ENCODE measurements at places on chromosomes 3 and 15.

DNA sequence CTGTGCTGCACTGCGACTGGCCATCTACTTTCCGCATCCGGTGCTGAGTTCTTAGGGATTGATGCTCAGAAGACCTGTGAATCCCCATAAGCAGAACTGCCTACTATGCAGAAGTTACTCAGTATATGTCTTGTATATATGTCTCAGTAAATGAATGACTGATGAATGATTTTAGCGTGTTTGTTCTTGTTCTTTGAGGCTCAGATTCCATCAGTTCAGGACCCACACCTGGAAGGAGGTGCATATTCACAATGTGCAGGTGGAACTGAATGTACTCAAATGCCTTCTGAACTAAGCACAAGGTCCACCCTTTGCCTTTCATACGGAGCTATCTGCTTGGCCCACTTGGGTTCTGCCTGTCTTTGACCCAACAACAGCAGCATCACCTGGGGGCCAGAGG is 19.8 kb downstream of the TNFAIP8L3 start:
- DNase-seq: no peak

GRCh38 chr3:95775486-95776094 is 1038.8 kb upstream of the EPHA6 start:
- DNase-seq: no peak

DNA sequence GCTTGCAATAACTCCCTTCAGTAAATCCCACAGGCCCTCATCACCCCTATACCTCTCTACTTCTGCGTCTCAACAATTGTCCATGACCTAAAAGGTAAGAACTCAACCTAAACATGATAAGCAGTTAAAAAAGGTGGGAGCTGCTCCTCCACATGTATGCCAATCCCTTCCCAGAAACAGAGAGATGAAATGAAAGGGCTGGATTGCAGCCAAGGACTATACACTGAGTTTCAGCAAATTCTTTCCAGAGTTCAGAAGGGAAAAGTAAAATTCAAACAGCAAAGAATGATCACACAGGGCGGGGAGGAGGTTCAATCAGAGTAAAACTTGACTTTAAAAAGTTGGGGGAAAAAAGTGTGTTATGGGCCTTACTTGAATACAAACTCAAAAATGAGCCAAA is 27.5 kb downstream of the PLOD2 start:
- no peak for DNase-seq

- no peak for DNase-seq
These were observed 258.4 kb downstream of the CHL1 start for GRCh38 chr3:454986-455385.

- no peak for DNase-seq
These were observed 244.6 kb downstream of the STXBP5L start for GRCh38 chr3:121152573-121152972.

DNA sequence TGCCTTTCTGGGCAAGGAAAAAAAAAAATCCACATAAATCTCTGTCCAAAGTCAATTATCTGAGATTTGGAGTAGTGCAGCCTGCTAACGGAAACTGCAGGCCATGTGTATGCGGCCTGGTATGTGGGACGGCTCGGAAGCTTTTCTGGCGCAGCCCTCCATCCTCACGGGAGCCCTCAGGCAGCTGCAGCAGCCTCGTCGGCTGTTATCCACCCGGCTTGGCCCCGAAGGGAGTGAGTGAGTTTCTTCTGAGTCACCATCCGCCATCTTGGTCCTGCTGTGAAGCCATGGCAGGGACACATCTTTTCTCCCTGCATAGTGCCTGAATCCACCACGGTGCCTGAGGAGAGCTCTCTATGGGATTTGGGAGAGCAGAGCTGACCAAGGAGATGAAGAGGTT is 62.8 kb downstream of the POLR2M start:
- DNase-seq: peak; percentile 22

DNA sequence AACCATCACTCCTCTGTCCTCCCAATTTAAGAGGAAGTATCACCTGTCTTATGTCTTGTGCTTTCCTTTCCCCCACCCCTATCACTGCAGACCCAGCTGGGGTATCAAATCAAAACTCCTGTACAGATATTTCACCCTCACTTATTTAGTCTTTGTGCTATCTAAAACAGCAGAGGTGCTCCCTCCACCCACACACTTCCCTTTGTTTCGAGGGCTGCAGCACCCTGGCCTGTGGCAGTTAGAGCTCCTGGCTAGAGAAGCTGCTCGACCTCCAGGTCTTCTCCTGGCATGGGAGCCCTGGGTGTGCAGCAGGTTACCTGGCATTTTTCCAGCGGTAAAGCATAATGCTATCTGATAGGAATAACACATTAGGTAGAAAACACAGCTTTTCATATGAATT is 181.4 kb upstream of the BCL6 start:
- DNase-seq: no peak

DNA sequence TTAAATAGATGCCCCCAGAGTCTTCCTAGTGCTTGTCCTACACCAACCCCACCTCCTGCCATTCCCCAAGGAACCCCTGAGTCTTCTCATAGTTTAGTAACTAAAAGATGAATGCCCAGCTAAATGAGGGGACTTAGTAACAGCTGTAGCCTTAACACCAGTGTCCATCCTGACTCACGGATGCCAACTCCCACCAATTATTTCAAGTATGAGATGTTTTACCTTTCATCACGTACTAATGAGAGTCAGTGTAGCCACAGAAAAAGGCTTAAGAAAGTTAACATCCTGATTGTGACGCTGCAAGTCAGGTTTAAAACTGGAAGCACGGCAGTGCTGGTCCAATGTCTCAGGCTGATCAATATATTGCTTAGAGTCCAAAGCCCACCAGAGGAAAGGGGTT is 109.9 kb downstream of the FMN1 start:
- no peak for DNase-seq

DNA sequence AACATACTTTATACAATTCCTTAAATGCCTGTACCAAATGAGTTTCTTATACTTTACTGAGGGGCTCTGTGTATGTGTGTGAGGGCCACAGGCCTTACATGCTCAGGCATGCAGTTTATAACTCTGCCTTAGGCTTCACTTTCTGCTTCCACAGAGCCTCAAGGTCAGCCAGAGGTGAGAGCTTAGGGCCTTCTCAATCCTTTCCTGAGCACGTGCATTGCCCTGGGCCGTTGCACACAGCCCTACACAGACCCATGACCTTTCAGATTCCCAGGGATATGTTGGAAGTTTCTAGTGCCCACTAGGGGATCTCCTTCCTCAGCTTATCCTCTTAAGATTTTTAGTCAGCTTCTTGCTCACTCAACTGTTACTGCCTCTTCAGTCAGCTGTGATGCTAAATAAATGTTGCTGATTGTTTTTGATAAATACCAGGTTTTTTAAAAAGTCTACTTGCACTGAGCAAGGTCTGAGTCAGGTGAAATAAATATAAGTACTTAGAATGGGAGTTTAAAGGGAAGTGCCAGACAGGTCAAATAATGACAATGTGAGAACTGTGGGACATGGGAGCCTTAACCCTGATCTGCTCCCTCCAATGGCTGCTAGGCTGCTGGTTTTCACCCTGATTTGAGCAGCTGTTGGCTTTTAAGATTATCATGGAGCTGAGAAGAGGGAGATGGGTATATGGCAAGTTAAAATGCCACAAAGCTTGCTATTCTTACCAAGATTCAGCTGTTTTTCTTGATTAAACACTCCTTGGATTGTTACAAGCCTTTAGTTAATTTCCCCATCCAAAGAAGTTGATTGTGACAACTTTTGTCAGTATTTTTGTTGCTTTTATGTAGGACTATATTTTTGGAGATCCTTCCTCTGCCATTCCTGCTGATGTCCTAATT is 169.5 kb downstream of the PLD1 start:
- peak; percentile 20 for DNase-seq

GRCh38 chr3:124258057-124258500 is 266.2 kb upstream of the ROPN1 start:
- no peak for DNase-seq

DNA sequence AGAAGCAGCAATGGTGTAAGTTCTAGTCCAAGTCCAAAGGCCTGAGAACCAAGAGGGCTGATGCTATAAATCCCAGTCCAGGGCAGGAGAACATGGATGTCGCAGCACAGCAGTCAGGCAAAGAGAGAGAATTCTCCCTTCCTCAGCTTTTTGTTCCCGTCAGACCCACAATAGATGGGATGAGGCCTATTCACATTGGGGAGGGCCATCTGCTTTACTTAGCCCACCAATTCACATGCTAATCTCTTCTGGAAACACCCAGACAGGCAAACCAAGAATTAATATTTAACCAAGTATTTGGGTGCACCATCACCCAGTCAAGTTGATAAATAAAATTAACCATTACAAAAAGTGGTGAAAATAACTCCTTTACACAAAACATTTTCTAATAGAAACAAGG is 511.7 kb upstream of the UBE2E2 start:
- no peak for DNase-seq

GRCh38 chr3:178420033-178420432 is 116.2 kb upstream of the KCNMB2 start:
- DNase-seq: no peak

- no peak for DNase-seq
These were observed 72.5 kb upstream of the POLG start for GRCh38 chr15:89406940-89407607.

DNA sequence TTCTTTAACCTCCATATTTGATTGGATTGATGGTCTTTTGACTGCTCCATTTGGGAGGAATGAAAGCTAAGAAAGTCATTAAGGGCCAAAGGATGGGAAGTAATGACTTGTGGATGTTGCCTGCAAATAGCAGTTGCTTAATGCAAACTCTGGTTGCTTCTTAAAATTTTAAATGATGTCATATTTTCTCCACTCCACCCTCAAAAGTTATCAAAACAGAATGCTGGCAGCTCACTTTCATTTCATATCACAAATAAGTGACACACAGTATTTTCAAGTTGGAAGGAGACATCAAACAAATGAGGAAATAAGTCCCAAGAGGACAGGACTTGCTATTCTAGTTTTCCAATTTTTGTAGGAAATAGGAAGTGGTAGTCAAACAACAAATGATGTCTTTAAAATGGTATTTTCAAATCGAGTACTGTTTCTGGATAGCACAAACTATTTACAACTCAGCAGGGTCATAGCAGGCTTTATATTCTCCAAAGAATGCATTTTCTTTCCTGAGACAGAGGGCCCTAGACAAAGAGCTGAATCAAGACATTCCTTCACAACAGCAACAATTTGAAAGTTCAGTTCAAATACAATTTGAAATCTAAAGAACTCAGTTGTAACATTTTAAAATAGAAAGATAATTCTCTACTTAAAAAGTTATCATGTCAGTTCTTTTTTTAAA is 165.1 kb upstream of the UBE2E1 start:
- DNase-seq: no peak

- DNase-seq: no peak
These were observed 11.2 kb downstream of the GCSAM start for GRCh38 chr3:112121577-112122547.

- no peak for DNase-seq
These were observed 324.8 kb upstream of the TBL1XR1 start for GRCh38 chr3:177522051-177522450.

- no peak for DNase-seq
These were observed 84.8 kb upstream of the MLF1 start for GRCh38 chr3:158486200-158486599.

DNA sequence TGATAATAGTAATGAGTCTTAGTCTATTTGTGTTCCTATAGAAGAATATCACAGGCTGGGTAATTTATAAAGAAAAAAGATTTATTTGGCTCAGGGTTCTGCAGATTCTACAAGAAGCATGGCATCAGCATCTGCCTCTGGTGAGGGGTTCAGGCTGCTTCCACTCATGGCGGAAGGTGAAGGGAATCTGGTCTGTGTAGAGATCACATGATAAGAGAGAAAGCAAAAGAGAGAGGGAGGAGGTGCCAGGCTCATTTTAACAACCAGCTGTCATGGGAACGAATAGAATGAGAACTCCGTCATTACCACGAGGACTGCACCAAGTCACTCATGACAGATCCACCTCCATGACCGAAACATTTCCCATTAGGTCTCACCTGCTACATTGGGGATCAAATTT is 664.0 kb upstream of the SGO1 start:
- no peak for DNase-seq

GRCh38 chr3:141853081-141853601 is 23.3 kb upstream of the ATP1B3 start:
- no peak for DNase-seq

DNA sequence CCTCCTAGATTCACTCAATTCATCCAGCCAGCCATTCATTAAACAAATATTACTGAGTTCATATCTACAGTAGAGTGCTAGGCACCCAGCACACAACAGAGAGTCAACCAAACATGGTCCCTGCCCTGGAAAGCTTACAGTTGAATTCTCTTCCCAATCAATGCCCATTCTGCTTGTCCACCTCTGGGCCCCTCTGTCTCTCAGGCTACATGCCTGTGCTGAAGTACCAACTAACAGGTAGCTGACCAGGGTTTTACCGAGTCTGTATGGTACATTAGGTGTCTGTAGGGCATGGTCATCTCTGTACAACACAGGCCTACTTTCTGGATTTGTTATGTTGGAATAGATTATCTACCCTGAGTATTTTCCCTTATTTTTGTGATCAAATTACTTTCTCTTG is 23.3 kb downstream of the PLD1 start:
- no peak for DNase-seq

DNA sequence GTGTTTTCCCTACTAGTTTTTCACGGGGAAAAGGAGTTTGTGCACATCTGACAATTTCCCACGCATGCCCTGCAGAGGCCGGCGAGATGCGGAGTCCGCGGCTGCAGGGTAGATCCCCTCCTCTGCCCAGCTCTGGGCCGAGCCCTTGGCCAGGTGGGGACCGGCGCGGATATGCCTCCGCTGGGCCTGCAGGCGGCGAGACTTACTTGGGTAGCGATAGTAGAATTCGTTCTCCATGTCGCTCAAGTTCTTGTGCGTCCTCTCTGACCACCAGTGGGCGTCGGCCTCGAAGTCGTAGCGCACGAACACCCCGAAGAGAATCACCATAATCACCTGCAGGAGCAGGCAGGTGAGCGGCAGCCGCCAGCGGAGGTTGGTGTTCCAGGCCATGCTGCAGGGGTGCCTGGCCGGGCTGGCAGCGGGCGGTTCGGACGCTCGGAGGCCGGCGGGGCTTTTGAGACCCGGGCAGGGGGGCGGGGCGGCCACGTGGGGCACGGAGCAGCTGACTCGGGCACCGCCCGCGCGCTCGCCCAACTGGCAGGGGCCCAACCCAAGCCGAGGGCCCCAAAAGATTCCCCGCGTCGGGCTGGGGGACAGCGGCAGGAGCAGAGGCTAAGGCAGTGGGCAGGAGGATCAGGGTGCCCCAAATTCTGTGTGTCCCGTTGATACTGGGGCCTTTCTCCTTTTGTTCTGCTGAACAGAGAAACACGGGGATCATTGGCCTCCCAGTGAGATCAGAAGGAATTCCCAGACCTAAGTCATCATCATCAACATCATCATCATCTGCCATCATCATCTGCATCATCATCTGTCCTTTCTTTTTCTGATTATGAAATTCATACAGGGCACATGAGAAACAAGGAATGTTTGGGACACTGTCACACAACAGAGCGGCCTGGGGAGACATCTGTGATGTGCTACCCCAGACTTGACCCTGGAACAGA is at the start of gene RHCG:
Gene RHCG, minus strand, starts transcription at position 429 of the 944 bp plus-strand sequence. Its CDS starts 39 bp downstream, at position 390.
- DNase-seq: no peak

- DNase-seq: no peak
These were observed 91.0 kb downstream of the TPRG1 start for GRCh38 chr3:189262746-189263145.

- DNase-seq: peak; percentile 47
These were observed 6.8 kb upstream of the MFSD1 start for GRCh38 chr3:158794936-158795518.

All from fibroblast of the conjunctiva (primary cell).